Activated T-helper 1 cell treated with anti-CD3 and anti-CD28 coated beads, Interleukin-12 subunit alpha, Interleukin-12 subunit beta, Interleukin-2, Interleukin-4 antibody, amounts not matched to agents 30 ng/mL and 10 ng/mL and 1 ng/mL, durations not matched to agents 14 hours and 24 hours and 36 hours (primary cell): ENCODE measurements at places on chromosomes 7 and 10.
A peak's percentile ranks its signal among the peaks of the same experiment; 100 is the strongest.

GRCh38 chr10:14556285-14556956 lies 218.3 kb downstream of the FAM107B start:
- DNase-seq = no peak

DNA sequence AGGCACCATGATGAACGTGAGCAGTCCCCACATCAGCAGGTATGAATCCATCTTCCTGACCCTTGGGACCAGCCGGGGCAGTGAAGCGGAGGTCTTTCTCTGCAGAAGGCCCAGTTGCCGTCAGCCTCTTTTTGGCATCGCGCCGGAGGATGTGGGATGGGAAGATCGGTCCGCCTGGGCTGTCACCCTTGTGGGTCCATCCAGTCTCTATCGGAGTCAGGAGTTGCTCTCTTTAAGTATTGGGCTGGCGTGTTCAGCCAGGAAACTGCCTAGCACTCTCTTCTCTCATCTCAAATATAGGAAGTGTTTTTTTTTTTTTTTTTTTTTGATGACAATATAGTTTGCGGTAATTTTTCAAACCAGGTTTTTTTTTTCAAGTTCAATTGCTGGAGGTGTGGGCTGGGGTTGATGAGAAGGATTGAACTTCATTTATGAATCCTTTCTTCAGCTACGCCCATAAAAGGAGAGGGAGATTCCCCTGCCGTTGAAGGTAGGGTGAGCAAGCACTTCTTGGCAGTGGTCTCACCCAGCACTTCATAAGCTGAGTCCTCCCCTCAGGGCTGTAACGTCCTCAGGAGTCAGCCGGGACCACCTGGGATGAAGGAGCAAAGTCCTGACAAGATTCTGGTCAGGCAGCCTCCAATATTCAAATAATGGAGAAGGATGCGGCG lies at the start of gene IL2RA:
Gene IL2RA, minus strand, starts transcription at position 267 of the 671 bp plus-strand sequence. Its CDS starts 216 bp downstream, at position 51.
- peak; percentile 66 for DNase-seq

GRCh38 chr10:110529596-110530011 lies 31.9 kb downstream of the DUSP5 start:
- no peak for DNase-seq

GRCh38 chr7:77386165-77386822 lies 29.9 kb downstream of the GSAP start:
- no peak for DNase-seq

GRCh38 chr7:65308300-65308678 lies 65.4 kb upstream of the ZNF92 start:
- DNase-seq = no peak

DNA sequence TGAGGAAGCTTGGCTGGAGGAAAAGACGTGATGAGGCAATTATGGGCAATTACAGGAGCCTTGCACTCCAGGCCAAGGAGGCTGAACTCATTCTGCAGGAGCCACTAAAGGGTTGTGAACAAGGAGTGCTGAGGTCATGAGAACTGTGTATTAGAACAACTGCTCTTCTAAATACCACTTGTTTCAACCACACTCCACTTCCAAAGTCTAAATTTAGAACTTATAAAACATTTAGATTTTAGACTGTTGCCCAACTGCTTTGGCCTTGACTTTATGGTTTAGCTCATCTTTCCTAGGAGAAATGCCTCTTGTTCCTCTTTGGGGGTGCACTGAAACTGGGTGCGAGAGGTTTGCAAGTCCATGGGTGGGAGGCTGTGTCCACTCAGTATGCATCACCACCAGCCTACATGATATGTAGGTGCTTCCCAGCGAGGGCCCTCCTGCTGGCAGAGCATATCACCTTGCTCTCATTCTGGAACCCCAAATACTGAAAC lies 199.7 kb upstream of the AOAH start:
- DNase-seq = no peak

DNA sequence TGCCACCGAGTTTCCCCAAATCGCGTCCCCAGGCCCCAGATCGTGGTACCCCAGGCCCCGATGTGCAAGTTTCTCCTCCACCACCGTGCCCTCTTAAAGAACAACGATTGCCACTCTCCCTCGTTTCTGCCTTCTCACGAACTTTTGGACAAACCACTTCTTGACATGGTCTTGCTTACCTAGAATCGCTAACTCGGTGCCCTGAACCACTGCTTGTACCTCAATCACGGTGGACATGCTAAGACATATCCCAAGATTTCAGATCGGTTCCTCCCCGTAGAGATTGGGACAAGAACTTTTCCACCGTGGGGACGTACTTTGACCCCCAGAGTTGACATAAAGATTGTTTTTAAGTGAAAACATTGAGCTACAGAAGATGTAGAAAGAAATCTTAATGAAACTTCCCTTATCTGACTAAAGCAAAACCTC lies 477 bp upstream of the ZC3HAV1 start:
- no peak for DNase-seq

DNA sequence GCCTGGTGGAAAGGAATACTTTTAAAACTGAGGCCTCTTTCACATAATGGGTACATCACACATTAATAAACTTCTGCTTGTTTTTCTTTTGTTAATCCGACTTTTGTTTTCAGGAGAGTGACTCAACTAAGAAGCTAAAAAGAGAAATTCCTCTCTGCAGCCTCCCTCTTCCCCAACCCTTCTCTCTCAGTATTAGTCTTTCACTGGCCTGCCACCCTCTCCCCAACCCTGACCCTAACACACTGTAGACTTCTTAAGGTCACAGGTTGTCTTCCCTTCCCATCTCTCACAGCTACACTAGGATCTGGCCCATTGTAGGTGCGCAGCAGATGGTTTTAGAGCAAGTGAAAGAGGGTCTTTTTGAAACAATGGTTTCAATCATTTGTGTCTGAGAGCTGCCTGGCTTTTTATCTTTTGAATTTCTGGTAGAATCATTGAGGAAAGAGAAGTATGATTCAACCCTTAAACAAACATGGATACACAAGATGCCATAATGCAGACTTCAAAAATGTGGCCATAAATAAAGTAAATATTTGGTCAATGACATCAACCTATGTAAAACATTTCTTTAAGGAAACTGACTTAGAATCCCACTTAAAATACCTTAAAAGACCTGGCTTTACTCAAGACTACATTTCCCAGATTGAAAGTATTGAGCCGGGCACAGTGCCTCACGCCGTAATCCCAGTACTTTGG lies 17.9 kb upstream of the FFAR4 start:
- no peak for DNase-seq

GRCh38 chr7:18693406-18693805 lies 197.9 kb downstream of the HDAC9 start:
- no peak for DNase-seq

GRCh38 chr7:125878235-125878956 lies 948.8 kb upstream of the POT1 start:
- DNase-seq = no peak

- no peak for DNase-seq
Measured at GRCh38 chr7:30698481-30698880, 16.2 kb upstream of the CRHR2 start.

DNA sequence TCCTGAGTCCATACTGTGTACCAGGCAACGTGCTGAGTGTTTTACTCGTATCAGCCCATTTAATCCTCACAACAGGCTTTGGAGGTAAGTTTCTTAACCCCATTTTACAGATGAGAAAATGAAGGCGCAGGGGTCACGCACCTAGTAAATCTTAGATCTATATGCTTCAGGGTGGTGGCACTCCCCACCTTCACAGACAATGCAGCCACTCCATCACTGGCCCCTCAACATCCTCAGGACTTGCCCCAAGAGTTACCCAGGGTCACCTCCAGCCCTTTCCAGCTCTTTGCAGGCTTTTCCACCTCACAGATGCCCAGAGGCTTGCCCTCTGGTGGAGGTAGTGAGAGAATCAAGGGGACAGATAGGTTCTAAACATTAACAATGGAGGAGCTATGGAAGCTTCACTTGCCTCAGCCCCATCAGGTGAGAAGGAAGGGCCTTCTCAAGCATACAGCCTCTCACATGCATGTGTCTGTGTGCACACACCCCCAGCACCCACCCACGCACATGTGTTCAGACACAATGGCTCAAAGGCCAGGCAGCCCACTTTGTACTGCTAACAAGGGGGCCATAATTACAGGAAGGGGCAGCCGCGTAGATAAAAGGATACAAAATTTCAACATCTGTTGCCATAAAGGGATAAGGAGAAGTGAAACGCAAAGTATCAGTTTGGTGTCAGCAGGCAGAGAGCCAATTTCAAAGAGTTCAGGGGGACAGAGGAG lies 29.1 kb downstream of the DPCD start:
- no peak for DNase-seq

DNA sequence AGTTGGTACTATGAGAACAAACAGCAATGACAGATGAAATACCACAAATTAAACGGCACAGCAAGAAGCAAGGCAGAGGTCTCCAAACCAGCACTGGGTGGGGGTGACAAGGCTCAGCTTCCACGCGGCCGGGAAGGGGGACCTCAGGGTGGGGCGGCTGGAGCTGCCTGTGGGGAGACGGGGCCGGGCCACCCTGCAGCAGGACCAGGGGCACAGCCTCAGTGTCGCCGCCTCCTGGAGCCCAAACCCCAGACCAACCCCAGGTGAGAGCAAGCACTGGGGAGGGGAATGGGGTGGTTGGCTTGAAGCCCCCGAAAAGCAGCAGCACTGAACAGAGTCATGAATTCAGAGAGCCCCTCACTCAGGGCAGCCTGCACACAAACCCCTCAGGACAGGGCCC lies 49.3 kb upstream of the PRKAR1B start:
- no peak for DNase-seq

DNA sequence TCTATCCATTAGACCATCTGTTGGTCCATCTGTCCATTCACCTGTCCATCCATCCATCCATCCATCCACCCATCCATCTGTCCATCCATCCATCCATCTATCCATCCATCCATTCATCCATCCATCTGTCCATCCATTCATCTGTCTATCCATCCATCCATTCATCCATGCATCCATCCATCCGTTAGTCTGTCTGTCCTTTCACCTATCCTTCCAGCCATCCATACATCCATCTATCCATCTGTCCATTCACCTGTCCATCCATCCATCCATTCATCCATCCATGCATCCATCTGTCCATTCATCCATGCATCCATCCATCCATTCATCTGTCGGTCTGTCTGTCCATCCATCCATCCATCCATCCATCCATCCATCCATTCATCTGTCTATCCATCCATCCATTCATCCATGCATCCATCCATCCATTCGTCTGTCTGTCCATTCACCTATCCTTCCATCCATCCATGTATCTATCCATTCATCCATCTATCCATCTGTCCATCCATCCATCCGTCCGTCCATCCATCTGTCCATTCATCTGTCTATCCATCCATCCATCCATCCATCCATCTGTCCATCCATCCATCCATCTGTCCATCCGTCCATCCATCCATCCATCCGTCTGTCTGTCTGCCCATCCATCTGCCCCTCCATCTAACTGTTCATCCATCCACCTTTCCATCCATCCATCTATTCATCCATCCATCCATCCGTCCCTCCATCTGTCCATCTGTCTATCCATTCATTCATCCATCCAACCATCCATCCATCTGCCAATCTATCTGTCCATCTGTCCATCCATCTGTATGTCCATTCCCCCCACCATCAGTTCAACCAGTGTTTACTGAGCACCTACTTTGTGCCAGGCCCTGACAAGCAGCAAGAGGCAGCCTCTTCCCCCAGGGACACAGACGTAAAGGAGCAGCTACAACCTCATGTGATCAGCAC lies 4.8 kb upstream of the LFNG start:
- DNase-seq = no peak

DNA sequence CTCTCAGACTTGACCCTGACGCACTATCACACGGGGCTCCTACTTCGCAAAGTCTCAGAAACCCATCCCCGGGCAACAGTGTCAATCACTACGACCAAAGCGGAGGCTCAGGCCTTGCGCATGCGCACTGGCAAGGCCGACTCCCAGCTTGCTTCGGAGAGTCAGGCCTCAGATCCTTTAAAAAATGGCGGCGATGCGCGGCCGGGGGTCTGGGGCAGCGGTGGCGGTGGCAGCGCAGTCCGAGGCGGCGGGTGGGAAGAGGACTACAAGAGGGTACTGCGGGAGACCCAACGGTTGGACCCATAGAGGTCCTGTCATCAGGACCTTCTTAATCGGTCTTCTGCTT lies 196.9 kb downstream of the ZNF716 start:
- no peak for DNase-seq

DNA sequence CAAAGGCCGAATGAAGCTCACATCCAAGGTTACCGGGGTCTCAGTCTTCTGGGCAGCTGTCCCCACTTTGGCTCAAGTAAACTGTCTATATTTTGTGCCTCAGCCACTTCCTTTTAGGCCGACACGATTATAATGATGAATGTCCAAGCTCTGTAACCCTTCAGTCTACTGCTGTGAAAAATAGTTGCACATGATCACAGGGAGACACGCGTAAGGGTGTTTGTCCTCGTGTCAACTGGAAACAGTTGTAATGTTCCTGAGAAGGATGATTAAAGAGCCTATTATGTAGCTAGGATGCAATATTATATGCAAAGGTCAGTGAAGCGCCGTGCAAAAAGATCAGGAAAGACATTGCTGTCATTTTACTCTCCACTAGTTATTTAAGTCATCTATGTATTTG lies 559.9 kb downstream of the SDK1 start:
- DNase-seq = no peak

DNA sequence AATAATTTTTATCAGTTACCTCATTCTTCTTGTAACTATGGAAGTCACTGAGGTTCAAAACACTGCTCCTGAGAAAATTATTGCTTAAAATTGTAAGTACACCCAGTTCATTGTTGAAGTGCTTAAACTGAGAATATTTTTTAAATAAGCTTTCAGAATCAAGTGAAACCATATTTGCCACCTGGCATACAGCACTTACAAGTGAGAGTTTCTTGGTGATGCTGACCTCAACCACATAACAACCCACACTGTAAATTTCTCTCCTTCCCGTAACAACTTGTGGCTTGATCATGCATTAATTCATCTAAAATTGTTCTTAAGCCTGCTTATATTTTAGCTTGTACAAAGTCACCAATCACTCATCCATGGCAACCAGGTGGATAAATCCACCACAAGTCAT lies 34.0 kb downstream of the IMMP2L start:
- DNase-seq = no peak

- no peak for DNase-seq
Measured at GRCh38 chr7:296373-296945, 6.5 kb downstream of the FOXL3 start.

DNA sequence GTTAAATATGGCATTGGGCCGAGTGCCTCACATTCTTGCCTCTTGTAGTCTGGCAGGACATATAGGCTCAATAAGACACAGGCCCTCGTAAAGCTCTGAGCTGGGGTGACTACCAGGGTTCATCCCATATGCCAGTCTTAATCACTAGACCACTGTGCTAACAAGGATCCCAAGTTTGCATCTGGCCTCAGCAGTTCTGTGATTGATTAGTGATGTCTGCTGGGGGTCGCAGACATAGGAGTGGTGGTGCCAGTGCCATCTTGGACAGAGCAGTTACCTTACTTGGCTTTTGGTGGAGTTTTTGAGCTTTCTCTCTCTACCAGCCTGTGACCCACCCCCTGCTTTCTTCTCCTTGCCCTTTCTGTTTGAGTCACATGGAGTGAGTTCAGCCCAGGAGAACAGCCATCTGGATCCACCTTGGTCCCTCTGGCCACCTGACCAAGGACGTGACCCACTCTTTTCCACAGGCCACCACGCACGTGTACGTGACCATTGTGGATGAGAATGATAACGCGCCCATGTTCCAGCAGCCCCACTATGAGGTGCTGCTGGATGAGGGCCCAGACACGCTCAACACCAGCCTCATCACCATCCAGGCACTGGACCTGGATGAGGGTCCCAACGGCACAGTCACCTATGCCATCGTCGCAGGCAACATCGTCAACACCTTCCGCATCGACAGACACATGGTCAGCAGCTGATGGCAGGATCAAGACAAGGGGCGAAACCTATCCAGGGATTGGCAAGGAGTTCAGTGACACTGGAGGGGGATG lies 4.1 kb upstream of the VSIR start:
- DNase-seq = no peak
